ENCODE measurements at places on chromosomes 1 and 21.

DNA sequence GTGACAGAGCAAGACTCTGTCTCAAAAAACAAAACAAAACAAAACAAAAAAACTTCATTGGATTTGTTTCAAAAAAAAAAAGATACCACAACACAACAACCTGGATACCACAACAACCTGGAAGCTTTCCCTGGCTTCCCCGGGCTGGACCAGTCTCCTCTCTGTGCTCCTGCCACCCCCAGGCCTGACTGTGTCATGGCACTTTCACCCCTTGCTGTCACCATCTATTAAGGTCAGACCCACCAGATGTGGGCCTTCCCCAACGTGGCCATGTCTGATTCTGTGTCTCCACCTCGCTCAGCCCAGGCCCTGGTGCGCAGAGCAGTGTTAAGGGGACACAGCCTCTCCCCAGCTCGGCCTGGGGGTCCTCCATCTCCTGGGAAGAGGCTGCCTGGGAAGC lies 28.3 kb upstream of the ACOT11 start:
- DNase-seq, result no peak

DNA sequence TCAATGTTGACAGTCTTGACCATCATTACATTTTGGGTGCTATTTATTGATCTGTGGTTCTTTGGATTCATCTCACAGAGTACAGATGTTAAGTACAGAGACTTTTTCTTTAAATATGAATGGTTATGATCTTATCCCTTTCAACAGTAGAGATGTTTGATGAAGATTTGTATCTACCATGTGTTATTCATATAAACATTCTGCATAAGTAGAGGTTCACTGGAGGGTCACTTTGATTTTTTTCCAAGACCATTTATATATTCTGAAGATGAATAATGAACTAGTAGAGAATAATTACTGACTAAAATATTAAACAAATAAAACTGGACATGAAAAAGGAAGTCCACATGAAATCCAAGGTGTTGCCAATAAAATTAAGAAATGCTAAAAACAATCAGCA lies 28.6 kb upstream of the HUNK start:
- no peak for DNase-seq

- DNase-seq, result no peak
Measured at GRCh38 chr1:234840843-234841242, 230.9 kb upstream of the IRF2BP2 start.

- no peak for DNase-seq
Measured at GRCh38 chr1:32893198-32894018, 7.1 kb downstream of the HPCA start.

GRCh38 chr1:171819946-171820345 lies 21.4 kb upstream of the DNM3 start:
- DNase-seq, result no peak

- DNase-seq, result no peak
Measured at GRCh38 chr1:168452329-168452728, 91.5 kb downstream of the XCL2 start.

DNA sequence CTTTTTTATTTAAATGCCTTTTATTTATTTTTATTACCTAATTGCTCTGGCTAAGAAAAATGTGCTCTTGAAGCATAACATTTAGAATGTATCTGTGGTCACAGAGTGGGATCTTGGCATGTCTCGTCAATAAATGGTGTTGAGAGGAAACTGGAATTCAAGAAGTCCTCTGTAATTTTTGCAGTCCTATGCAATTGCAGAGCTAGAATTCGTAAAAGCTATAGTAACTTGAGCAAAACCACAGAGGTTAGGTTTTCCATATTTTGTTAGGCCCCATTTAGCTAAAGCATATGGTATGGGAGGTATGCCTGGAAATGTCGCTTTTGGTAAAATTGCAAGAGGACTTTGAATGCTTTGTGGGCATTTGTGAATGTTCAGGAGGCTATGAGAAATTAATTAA lies 466.7 kb upstream of the NFIA start:
- no peak for DNase-seq

- DNase-seq, result no peak
Measured at GRCh38 chr21:43012596-43012995, 38.2 kb downstream of the PKNOX1 start.

DNA sequence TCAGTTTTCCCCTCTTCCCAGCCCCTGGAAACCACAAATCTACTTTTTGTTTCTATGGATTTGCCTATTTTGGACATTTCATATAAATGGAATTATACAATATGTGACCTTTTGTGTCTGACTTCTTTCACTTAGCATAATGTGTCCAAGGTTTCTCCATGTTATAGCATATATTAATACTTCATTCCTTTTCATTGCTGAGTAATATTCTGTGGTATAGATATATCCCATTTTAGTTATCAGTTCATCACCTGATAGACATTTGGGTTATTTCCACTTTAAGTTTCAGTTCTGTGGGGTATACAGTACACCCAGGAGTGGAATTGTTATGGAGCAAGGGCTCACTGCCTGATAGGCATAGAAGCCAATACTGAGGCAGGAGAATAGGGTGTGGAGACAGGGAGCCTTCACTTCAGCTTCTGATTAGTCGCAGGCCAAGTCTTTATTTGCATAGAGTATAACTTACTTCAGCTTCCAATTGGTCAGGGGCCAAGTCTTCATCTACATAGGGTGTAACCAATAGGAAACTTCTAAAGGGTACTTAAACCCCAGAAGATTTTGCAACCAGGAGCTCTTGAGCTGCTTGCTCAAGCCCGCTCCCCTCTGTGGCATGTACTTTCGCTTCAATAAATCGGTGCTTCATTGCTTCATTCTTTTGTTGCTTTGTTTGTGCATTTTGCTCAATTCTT lies 8.3 kb upstream of the NVL start:
- no peak for DNase-seq

DNA sequence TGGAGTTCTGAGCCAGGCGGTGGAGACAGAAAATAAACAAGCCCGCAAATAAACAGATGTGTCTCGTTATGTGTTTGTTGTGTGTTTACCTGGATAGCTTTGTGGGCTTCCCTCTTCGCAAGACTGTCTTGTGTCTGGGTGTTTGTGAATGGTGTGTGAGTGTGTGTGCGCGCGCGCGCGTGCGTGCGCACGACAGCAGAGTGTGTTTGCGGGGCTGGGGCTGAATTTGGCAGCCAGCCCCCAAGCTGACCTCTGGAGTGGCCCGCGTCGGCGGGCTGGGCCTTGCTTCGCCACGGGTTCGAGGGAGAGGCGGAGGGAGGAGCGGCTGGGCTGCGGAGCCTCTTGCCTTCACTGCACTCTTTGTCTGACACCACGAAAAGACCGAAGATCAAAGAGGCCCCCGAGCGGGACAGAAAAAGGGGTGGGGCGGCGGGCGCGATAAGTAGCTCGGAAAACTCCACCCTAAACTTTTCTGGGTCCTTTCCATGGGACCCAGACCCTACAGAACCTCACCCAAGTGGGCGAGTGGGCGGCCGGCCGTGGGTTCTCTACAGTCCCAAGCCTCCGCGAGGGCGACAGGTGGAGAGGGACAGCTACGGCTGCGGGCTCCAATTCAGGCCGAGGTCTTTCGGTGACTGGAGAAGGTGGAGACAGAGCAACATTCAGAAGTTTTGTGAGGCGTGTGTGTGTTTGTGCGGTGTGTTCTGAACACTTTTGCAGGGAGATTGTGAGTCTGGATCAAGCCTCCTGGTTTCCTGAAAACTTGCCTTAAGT lies 14.5 kb downstream of the PAX7 start:
- no peak for DNase-seq

DNA sequence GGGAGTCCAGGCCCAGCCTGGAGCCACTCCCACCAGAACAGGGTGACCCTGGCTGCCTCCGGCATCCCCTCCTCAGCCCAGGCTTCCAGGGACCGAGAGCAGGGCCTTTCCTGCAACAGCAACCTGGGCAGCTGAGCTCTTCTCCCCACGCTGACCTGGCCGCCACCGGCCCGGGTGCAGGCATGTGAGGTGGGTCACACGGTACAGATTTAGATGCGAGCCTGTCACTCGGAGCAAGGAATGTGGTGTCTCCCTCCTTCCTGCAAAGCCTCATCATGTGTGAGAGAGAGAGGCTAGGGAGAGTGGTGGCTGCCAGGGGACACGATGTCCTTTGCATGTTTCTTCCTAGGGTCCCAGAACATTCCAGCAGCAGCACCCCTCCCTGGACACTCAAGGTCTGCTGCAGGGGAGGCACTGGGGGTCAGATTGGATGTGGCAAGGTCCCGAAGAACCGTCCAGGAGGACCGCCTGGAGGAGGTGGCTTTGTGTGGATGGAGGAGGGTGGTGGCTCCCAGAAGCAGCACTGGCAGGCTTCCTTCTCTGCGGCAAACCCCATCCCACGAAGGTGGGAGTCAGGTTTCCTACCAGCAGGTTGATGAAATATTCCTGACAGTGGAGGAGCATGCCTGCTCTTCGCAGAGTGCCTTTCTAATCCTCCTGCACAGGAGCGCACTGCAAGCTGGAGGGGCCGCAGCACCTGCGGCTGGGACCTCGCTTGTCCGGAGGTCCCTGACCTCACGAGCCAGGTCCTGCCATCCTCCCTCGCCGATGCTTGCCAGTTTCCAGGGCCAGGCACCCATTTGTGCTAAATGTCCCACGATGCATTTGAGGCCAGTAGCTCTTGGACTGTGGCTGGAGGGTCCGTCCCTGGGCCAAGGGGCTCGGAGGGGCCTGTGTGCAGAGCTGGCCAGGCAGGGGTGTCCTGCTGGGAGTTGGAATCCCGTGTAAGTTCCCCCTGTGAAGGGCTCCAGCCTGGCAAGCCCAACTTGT lies 68.4 kb downstream of the PRDM16 start:
- no peak for DNase-seq

GRCh38 chr1:23100074-23100748 lies 68.4 kb downstream of the LUZP1 start:
- DNase-seq, result no peak

DNA sequence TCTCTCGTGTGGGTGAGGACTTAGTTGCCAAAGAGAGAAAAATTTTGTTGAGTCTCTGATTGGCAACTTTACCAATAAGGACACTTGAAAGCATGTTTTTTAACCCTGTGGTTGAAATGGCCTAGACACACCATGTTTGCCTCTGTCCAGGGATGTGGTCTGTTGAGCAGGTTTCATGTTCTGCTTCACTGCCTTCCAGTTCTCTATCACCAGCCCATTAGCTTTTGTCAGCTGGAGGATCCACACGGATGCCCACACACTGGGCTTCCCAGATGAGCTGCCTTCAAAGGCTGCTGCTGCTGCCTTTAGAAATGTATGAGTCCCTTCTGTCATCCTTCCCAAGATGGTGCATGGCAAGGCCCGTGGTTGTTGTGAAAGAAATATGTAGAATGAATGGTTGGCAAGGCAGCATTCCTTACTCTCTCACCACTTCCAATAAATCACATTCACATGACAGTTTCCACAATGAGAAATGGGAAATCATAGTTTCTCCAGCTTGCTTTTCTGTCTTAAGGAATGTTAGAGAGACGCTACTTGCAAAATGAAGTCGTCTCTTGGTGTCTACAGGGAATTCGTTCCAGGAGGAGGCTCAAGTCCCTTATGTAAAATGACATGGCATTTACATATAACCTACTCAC lies 108.2 kb upstream of the SLC35F3 start:
- DNase-seq, result no peak

- no peak for DNase-seq
Measured at GRCh38 chr1:205972491-205973168, 29.4 kb upstream of the SLC26A9 start.

DNA sequence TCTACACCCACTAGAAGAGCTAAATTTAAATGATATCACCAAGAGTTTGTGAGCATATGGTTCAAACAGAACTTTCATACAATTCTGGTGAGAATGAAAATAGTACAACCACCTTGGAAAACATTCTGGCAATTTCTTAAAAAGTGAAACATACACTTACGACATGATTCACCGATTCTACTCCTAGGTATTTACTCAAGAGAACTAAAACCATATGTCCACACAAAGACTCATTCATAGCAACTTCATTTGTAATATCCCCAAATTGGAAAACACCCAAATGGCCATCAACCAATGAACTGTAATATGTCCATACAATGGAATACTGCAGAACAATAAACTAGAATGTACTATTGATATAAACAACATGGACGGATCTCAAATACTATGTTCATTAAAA lies 51.2 kb upstream of the ADAM30 start:
- no peak for DNase-seq

GRCh38 chr1:37850352-37850955 lies 8.9 kb downstream of the MTF1 start:
- DNase-seq, result no peak

DNA sequence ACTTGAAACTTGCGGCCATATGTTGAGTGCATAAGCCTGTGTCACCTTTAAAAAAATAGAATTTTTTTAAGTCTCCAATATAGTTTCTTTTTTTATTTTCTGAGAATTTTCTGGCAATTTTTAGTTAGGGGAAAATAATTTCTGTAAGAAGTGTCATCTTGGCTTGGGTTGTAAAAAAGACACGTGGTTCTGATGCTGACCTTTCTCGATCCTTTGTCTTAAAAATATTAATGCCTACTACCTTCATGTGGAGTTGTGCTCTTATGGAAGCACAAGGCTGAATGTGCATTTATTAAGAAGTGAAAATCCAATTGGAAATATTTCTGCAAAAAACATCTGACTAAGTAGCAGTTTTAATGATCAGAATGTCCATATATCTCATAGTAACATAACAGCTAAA lies 3.5 kb downstream of the ELAVL4 start:
- no peak for DNase-seq

GRCh38 chr1:234987415-234988154 lies 141.1 kb downstream of the TOMM20 start:
- no peak for DNase-seq

GRCh38 chr1:35640380-35641232 lies 720 bp downstream of the PSMB2 start:
- DNase-seq, result no peak

Measured in iPS DF 6.9 (cell line).